ENCODE measurements at places on chromosomes 6 and 20.

- H3K27ac ChIP-seq, result no peak overlapping the region
- no peak for DNase-seq
- no peaks in the 10 kb centered on the region for H3K4me1 ChIP-seq
Observed at GRCh38 chr6:137248702-137249101, 29.5 kb upstream of the IFNGR1 start.

GRCh38 chr20:48638546-48638945 lies 189.3 kb downstream of the PREX1 start:
- H3K27me3 ChIP-seq, result no peaks in the 10 kb centered on the region
- no peak overlapping the region for H3K27ac ChIP-seq
- H3K4me3 ChIP-seq, result no peak overlapping the region

- no peak overlapping the region for H3K27ac ChIP-seq
- H3K4me1 ChIP-seq, result peaks cover 3% of the 10 kb centered on the region
- no peak for DNase-seq
- H3K4me3 ChIP-seq, result no peak overlapping the region
- H3K27me3 ChIP-seq, result no peaks in the 10 kb centered on the region
Observed at GRCh38 chr20:14067603-14068002, 72.3 kb downstream of the MACROD2 start.

DNA sequence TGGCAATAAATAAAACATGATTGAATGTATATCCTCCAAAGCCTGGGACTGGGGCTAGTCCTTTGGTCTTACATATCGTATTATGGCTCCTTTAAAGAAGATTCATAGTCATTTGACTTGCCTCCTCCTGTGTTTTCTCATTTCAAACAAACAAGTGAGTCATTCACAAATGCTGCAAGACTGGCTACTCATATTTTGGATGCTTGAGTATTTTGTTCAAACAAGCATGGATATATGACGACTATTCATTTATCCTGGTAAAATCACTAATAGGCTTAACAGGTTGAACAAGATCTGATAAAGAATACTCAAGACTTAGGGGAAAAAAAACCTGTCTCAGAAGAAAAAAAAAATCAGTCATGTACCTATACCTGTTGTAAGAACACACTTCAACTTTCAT lies 111.1 kb upstream of the CCDC28A start:
- no peak overlapping the region for H3K27ac ChIP-seq
- H3K27me3 ChIP-seq, result no peaks in the 10 kb centered on the region
- no peak for DNase-seq
- H3K4me1 ChIP-seq, result no peaks in the 10 kb centered on the region
- no peaks in the 10 kb centered on the region for H3K36me3 ChIP-seq

DNA sequence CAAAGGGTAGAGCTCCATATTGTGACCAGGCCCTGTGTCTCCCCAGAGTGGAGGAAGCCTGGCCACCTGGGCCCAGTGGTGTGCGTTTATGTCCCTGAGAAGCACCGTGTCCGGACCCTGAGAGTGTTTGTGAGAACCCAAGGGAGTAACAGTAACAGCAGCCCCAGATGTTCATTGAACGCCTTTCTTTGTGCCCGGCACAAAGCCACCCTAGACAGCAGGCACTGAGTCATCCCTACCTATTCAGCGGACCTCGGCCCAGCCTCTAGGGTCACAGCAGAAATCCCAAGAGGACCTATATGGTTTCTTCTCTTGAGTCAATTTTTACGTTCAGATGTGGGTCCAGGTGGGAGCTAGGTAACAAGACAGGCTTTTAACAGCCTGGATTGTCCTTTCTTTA lies 24.5 kb downstream of the BCAS4 start:
- H3K4me1 ChIP-seq, result no peaks in the 10 kb centered on the region
- H3K27me3 ChIP-seq, result no peaks in the 10 kb centered on the region
- H3K4me3 ChIP-seq, result no peak overlapping the region
- DNase-seq, result no peak

DNA sequence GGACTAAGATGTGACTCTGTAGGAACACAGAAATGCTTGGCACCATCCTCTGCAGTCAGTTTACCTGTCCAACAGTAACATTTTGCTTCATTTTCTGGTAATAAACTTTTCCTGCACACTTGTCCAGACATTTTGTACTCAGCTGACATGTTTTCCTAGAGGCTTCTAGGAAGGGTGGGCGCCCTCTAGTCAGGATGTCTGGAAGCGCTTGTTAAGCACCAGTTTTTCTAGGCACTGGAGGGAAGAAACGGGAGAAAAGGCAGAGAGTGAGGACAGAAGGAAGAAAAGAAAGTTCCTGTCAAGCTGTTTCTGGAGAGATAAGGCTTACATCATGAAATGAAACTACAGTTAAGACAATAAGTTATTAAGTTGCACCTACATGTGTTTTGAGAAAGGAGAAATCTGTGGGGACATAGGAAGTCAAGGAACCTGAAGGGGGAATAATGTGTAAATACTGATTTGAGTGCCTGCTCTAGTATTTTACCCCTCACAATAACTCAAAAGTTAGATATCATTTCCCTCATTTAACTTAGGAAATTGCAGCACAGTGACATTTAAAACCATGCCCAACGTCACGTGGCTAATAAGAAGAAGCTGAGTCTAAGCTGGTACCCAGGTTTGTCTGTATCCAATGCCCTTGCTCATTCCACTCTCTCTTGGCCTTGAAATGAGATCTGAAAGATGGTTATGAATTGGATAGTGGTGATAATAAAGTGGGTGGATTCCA lies 42.7 kb upstream of the TNFRSF21 start:
- no peak overlapping the region for H3K27ac ChIP-seq
- no peak for DNase-seq
- H3K4me3 ChIP-seq, result no peak overlapping the region
- H3K36me3 ChIP-seq, result no peaks in the 10 kb centered on the region
- no peaks in the 10 kb centered on the region for H3K27me3 ChIP-seq
- no peaks in the 10 kb centered on the region for H3K4me1 ChIP-seq

GRCh38 chr6:137881522-137881886 lies 14.4 kb downstream of the TNFAIP3 start:
- DNase-seq, result no peak
- H3K27ac ChIP-seq, result no peak overlapping the region
- no peaks in the 10 kb centered on the region for H3K4me1 ChIP-seq
- H3K36me3 ChIP-seq, result no peaks in the 10 kb centered on the region
- no peak overlapping the region for H3K4me3 ChIP-seq

Data from aorta (tissue), 5 donors.